Choroid plexus epithelial cell (primary cell): ENCODE measurements at places on chromosomes 16 and 17.

- peak; percentile 8 for DNase-seq
Measured at GRCh38 chr17:58870747-58871146, 115.1 kb downstream of the PPM1E start.

DNA sequence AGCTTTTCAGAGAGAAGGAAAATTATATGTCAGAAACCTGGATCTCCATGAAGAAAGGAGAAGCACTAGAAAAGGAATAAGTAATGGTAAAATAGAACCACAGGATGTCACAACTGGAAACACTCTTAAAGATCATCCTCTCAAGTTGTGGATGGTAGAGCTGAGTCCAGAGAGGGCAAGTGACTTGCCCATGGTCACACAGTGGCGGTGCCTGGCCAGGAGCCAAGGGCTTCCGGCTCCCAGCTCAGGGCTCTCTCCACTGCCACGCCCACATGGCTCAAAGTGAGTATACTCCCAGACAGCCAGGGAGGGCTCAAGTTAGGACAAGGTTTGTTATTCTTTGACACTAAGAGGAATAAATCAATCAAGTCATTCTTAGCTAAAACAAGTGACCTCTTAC, 159.8 kb downstream of the COPRS start:
- DNase-seq, result no peak

GRCh38 chr17:44865931-44866330, 18.2 kb downstream of the HIGD1B start:
- no peak for DNase-seq

DNA sequence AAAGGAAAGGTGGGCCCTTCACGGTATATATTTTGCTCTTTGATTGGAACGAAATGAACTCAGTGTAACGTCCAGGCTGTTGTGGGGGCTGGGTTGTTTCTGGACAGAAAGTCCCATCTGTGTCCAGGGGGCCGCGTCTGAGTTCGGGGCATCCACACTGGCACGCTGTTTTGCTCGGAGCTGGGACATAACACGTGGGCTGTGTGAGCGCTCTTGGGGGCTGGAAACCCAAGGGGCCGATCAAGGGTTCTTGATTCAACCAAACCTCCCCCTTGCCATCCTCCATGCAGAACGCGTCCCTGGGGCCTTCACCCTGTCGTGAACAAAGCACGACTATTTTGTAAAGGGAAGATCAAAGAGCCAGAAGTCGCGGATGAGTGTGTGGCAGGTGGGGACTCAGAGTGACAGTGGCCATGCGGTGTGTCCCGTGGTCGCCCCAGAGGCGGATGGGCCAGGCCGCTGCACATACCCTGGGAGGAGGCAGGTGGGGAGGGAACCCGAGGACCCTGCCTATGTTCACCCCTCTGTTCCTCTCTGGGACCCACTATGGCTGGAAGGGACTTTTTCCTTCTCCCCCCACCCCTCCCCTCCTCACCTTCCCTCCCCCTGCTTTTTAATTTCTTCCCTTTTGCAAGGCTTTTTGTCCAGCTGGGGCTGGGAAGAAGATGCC, 387.2 kb downstream of the SEC14L1 start:
- no peak for DNase-seq

DNA sequence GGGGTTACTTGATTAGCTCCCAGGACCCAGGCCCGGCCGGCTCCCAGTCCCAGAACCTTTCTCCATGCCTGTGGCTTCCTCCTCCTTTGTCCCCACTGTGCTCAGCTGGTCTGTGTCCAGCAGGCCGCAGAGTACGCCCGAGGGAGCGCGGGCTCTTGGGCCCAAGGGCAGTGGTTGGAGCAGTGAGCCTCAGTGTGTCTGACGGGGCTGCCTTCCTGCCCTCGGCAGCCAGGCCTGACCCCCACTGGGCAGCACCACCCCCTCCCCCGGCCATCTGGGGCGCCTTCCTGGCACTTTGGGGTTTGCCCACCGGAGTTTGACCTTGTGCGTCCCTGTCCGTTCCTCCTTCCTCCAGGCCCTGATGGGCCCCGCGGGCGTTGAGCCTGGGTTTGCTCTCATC, 62.4 kb upstream of the PVALEF start:
- DNase-seq, result no peak

GRCh38 chr17:681738-682529, 32.7 kb downstream of the VPS53 start:
- peak; percentile 74 for DNase-seq

DNA sequence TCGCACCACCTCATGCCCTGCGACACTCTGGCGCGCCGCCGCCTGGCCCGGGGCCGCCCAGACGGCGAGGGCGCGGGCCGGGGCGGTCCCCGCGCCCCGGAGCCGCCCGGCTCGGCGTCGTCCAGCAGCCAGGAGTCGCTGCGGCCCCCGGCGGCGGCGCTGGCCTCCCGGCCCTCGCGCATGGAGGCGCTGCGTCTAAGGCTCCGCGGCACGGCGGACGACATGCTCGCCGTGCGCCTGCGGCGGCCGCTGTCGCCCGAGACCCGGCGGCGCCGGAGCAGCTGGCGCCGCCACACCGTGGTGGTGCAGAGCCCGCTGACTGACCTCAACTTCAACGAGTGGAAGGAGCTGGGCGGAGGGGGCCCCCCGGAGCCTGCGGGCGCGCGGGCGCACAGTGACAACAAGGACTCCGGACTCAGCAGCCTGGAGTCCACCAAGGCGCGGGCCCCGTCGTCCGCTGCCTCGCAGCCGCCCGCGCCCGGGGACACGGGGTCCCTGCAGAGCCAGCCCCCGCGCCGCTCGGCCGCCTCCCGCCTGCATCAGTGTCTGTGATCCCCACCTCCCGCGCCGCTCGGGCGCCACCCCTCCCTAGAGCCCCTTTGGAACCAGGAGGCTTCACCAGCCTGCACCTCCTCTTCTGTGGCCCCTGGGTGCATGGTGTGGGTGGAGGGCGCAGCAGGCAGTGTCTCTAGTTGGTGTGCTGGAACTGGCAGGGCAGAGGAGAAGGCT, 82.3 kb downstream of the ARHGAP23 start:
- peak; percentile 47 for DNase-seq

DNA sequence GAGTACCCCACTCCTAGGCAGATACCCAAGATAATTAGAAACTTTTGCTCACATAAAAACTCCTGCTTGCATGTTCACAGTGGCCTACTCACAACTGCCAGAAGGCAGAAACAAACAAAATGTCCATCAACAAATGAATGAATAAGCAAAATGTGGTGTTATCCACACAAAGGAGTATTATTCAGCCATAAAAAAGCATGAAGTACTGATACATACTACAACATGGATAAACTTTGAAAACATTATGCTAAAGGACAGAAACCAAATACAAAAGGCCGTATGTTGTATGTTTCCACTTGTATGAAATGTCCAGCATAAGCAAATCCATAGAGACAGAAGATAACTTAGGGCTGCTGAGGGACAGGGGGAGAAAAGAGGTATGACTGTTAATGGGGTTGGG, 1.9 kb downstream of the HSDL1 start:
- DNase-seq, result no peak

GRCh38 chr17:32161506-32162365, 19.4 kb downstream of the RHOT1 start:
- peak; percentile 88 for DNase-seq

DNA sequence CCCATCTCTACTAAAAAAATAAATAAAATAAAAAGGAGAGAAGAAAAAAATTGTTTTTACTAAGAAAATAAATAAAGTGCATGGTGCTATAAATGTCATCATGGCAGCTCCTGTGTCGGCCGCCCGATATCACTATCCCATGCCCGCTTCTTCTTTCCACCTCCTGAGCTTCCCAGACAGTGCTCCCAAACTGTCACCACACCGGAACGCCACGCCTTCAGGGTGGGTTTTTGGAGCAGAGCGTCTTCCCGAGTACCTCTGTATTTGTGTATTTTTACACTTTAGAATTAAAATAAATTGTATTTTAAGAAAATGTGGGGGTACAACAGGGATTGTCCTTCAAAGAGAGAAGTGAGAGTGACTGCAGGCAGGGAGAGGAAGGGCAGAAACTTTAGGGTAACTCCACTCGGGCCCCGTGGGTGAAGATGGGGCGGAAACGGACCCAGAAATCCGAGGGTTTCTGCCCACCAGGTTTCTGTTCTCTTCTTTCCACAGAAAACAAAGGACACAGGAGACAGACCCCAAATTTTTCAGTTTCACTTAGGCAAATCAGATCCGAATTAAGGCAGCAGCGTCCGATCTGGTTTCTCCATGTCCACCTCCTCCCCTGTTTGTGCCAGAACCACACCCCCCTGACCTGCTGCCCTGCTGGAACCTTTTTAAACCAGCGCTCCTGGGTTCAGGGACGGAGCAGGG, 3.6 kb upstream of the ITGAX start:
- no peak for DNase-seq

DNA sequence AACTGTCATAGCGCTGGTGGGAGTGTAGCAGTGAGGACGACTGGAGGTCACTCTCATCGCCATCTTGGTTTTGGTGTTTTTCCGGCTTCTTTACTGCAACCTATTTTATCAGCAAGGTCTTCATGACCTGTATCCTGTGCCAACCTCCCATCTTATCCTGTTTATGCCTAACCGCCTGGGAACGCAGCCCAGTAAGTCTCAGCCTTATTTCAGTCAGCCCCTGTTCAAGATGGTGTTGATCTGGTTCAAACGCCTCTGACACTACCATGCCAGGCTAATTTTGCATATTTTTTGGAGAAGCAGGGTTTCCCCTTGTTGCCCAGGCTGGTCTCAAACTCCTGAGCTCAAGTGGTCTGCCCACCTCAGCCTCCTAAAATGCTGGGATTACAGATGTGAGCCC, 179.8 kb upstream of the HSBP1 start:
- DNase-seq, result no peak

DNA sequence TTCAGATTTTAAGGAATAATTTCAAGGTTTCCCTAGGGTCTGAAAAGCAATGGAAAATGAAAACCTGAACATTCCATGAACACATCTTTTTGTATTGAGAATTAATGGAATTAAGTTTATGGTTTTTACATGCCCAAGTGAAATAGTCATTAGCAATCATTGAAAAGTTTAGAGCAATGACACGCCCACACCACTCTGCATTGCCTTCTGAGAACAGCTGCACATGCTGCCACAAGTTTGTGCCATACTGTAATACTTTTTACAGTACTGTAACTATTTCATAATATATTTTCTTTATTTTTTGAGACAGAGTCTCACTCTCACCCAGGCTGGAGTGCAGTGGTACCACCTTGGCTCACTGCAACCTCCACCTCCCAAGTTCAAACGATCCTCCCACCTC, 345.2 kb upstream of the PMFBP1 start:
- no peak for DNase-seq

- no peak for DNase-seq
Measured at GRCh38 chr16:50467943-50468748, 80.0 kb upstream of the NKD1 start.

DNA sequence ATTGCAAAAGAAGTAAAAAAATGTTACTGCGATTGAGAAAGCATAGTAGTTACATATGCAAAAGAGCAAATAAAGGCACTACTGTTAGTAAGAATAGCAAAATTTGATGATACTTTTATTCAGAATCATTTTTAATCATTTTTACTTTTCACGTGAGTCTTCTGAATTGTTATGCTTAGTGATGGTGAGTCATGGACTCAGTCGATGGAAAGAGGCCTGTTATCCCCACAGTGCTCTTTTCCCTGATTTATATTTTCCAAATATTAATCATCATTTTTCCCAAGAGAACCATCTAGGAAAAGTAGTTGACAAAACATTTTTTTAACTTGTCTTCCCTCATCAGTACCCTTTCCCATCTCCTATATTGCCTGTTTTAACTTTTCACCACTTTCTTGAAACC, 181.1 kb downstream of the CHD9 start:
- peak; percentile 17 for DNase-seq

GRCh38 chr16:69105501-69106361, at the start of gene HAS3:
Gene HAS3 (plus strand): TSS chr16:69105653. CDS start chr16:69109396, 3,743 bp downstream.
- peak; percentile 80 for DNase-seq

GRCh38 chr17:66777689-66778225, 57.2 kb upstream of the CACNG5 start:
- DNase-seq, result peak; percentile 81

GRCh38 chr16:17251496-17251895, 219.3 kb downstream of the XYLT1 start:
- DNase-seq, result no peak

GRCh38 chr17:12438813-12439586, 226.7 kb upstream of the MYOCD start:
- no peak for DNase-seq

DNA sequence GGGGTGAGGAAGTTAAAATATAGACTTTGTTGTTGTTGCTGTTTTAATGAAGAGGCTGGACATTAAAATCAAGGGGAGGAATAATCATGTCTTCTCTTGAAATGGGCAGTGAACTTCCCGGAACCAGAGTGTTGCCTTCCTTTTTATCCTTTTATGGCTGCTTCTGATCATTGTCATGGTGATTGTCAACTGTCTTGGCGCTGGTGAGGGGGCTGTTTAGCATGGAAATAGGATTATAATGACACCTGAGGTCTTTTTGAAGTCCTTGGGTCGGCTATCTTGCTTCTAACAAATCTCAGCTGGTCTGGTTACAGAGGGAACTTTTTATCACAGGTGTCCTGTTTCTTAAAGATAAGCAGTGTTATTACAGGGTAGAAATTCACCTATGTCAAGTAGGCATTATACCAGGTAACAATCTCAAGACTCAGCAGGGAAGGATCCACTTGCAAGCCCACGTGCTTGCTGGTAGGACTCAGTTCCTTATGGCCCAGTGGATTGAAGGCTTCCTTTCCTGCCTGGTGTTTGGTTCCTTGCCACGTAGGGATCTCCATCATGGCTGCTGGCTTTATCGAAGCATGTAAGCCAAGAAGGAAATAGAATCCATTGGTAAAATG, 349.3 kb downstream of the WWOX start:
- DNase-seq, result no peak

- DNase-seq, result no peak
Measured at GRCh38 chr17:82675476-82676245, 22.8 kb downstream of the RAB40B start.

DNA sequence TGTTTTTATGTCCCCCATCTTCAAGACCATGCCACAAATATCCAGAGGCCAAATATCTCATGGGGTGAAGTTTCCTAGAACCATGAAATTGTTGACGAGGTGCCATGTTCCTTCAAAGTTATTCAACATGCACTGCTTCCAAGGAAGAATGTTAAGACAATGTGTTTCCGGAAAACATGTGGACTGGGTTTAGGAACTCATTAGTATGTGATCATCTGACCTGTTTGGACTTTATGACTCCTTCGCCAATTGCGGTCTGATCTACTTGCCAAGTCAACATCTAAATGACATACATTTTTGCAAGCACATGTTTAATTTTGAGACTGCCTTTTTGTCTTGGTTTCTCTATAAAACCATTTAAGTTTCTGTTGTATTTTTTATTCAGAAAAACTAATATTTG, 234.8 kb downstream of the MAF start:
- no peak for DNase-seq

DNA sequence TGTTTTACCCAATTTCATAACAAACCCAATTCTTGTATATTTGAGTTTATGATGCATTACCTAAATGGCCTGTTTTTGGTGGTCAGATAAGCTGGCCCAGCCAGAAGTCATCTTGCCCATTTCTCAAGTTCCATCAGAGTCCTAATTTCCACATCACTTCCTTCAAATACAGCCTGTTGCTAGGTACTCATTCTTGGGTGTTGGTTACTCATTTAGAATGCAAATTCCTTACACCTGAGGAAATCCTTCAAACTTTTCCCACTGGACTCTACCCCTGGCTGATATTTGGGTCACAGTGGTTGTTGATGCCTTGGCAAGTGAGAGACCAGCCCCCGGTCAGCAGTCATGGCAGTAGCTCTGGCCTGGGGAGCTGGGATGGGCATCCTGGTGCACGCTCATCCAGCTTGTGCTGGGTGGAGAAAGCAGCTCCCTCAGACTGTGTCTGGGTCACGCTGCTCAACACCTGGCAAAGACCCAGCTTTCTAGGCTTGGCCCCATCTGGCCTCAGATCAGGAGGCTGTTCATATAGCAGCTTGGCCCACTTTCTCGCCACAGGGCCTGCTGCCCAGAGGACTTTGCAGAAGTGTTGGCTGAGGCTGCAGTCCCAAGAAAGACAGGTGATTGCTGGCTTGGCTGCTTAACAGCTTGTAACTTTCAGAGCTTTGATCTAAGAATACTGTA, 25.8 kb downstream of the WSB1 start:
- DNase-seq, result peak; percentile 73
